ENCODE measurements at places on chromosomes 4 and X. TPM values are rescaled to one million over a fixed set of nuclear protein-coding genes. Genes with fewer than 3 reads are reported as not detected.

Gene FGFR3
- total RNA-seq: 1.4 TPM

Gene COQ2
- 19.9 TPM for total RNA-seq

Gene CT45A2
- not detected for total RNA-seq

Gene REST
- total RNA-seq: 51.1 TPM

Gene TMEM35A
- total RNA-seq: 0.52 TPM

Gene FATE1
- not detected for total RNA-seq

Gene GAGE2A
- not detected for total RNA-seq

Gene PTTG2
- total RNA-seq: 0.26 TPM

Gene MAGEA12
- total RNA-seq: not detected

Gene AMBN
- total RNA-seq: not detected

Gene GPR82
- not detected for total RNA-seq

Gene CENPU
- total RNA-seq: 13.3 TPM
